ENCODE measurements at places on chromosomes 5 and 9. TPM values are rescaled to one million over a fixed set of nuclear protein-coding genes. Genes with fewer than 3 reads are reported as not detected.
A peak's percentile ranks its signal among the peaks of the same experiment; 100 is the strongest.

GRCh38 chr5:66582499-66583165, 13.6 kb upstream of the MAST4 start:
- DNase-seq: no peak
- no peak overlapping the region for H3K27ac ChIP-seq
- H3K27me3 ChIP-seq: no peaks in the 10 kb centered on the region
- no peaks in the 10 kb centered on the region for H3K36me3 ChIP-seq

DNA sequence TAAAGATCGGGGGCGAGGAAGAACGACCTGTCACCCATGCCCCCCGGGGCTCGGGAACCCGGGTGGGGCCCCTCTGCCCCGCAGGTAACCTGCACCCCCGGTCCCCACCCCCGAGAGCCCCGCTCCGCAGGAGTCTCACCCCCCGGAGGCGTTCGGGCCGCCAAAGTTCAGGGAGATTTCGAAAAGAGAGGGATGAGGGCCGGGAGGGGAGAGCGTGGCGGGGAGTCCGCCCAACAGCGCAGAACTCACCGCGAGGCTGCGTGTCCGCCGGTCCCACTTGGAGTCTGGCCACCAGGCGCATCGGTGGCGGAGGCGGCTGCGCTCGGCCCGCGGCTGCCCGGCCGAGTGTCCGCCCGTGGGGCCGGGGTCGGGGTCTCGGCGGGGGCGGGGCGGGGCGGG, at the start of gene PHF19:
TSS of gene PHF19 (minus strand) at position 347 of the 399 bp plus-strand sequence. CDS start 2,447 bp downstream, outside the sequence.
- H3K27me3 ChIP-seq: no peaks in the 10 kb centered on the region
- no peaks in the 10 kb centered on the region for H3K4me1 ChIP-seq
- peak within 1 kb of the TSS; percentile 95 for H3K27ac ChIP-seq
- H3K4me3 ChIP-seq: peak within 1 kb of the TSS; percentile 92
- peaks cover 6% of the 10 kb centered on the region for H3K36me3 ChIP-seq
- DNase-seq: peak; percentile 85

- no peaks in the 10 kb centered on the region for H3K27me3 ChIP-seq
- H3K4me1 ChIP-seq: no peaks in the 10 kb centered on the region
- H3K27ac ChIP-seq: no peak overlapping the region
- DNase-seq: no peak
- H3K4me3 ChIP-seq: no peak overlapping the region
- H3K36me3 ChIP-seq: no peaks in the 10 kb centered on the region
Measured at GRCh38 chr5:173984218-173984617, 4.8 kb upstream of the C5orf47 start.

DNA sequence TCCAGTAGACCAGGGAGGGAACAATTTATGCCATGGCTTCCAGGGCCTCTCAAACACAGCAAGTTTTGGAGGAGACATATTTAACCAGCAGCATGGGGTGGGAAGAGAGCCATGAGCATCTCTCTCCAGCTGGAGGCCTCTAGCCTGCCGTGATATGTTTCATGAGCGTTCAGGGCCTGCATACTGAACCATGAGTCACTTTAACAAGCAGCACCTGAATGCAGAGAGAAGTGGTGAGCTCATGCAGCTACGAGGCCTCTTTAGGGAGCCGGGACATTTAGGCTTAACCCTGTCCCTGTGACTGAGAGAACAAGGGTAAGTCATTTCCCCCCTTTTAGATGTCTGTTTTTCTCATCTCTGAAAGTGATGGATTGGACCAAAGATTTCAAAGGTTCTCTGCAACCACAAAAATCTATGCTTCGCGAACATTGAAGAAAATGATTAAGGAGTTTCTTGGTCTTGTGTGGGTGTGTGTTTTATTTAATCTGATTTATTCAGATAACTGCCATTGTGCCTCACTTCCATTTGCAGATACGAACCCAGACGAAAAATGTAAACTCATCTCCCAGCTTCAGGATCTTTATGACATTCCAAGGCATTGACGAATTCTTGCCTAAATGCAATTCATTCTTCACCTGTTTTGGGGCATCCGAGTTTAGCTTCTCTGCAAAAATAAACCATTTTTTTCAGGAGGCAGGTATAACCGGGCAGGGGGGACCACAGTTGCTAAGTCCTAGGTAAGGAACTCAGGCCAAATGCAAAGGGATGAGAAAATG, 157.0 kb downstream of the GABBR2 start:
- H3K36me3 ChIP-seq: no peaks in the 10 kb centered on the region
- no peak overlapping the region for H3K4me3 ChIP-seq
- H3K4me1 ChIP-seq: no peaks in the 10 kb centered on the region
- no peaks in the 10 kb centered on the region for H3K27me3 ChIP-seq
- no peak for DNase-seq

DNA sequence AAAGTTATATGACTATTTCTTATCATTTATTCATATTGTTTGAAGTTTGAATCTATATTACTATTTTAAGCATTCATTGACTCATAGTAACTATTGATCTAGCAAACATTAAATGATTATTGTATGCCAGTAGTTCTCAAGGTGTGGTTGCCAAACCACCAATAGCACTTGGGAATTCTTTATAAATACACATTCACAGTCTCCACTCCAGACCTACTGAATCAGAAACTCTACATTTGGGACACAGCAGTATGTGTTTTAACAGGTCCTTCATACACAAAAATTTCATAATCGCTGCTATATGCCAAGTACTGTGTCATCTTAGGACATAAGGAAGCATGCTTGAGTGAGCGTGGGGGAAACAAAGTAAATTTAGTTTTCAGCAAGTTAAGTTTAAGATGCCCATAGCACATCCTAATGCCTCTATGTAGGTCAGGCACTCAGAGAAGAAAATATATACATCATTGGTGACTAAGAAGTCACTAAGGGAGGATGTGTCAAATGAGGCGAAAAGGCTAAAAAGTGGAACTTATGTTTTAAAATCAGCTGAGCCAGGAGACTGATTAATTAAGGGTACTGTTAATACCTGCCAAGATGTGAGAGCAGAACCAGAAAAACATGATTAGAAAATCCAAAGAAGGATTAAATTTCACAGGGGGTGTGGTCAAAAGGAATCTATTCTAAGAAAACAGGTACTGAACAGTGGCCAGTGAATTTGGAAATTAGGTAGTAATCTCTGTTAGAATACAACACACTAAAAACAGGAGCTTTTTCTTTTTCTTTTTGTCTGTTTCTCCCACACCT, 340.8 kb downstream of the HCN1 start:
- no peaks in the 10 kb centered on the region for H3K27me3 ChIP-seq
- H3K27ac ChIP-seq: no peak overlapping the region

DNA sequence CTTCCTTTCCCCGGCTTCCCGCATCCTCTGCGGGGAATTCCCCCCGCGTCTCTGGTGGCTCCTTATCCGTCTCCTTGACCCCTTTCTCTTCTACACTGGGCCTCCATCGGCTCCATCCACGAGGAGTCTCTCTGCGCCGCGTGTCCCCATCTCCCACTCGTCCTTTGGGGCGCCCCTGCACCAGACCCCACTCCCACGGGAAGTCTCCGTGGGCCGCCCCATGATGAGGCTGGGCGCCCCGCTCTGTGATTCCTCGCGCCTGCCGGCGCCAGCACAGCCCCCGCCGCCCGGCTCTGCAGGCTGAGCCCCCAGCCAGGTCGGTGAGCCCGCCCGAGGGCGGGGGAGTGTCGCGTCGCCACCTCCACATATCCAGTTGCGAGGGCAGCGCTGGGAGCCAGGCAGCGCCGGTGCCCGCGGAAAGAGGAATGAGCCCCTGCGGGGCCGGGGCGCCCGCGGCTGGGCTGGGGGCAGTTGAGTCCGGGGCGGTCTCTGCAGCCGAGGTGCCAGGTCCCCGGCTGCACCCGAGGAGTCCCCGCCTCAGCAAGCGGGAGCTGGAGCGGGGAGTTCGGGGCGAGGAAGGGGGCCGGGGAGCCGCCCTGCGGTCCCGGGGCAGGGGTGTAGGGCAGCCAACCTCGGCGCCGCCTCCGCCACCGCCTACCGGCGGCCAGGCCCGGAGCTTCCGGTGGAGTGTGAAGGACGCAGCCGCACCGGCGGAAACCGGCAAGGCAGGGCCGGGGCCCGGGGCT, 2.1 kb upstream of the TRAF1 start:
- peak overlapping the region; percentile 73 for H3K4me3 ChIP-seq
- peak overlapping the region; percentile 93 for H3K27ac ChIP-seq
- peak; percentile 86 for DNase-seq
- no peaks in the 10 kb centered on the region for H3K36me3 ChIP-seq

DNA sequence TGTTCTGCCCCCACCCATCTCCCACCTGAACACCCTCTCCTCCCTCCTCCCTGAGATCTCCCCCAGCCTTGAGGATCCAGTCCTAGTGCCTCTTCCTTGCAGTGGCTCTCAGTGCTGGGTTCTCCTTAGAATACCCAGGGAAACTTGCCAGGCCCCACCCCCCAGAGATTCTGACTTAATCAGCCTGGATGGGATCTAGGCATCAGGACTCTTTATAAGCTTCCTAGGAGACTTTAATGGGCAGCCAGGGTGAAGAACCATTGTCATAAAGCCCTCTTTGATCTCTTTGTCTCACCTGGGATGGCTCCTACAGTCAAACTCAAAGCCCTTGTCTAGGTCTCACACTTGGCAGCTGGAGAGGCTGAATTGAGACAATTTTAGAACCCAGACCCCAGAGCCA, 8.6 kb upstream of the GLIS3 start:
- H3K4me3 ChIP-seq: no peak overlapping the region
- H3K4me1 ChIP-seq: no peaks in the 10 kb centered on the region
- DNase-seq: no peak
- no peaks in the 10 kb centered on the region for H3K27me3 ChIP-seq

- no peak overlapping the region for H3K27ac ChIP-seq
- H3K27me3 ChIP-seq: no peaks in the 10 kb centered on the region
- DNase-seq: no peak
- H3K36me3 ChIP-seq: no peaks in the 10 kb centered on the region
- H3K4me3 ChIP-seq: no peak overlapping the region
Measured at GRCh38 chr5:40399349-40399748, 280.4 kb upstream of the PTGER4 start.

- H3K36me3 ChIP-seq: no peaks in the 10 kb centered on the region
- no peaks in the 10 kb centered on the region for H3K4me1 ChIP-seq
- no peak overlapping the region for H3K4me3 ChIP-seq
- H3K27ac ChIP-seq: no peak overlapping the region
Measured at GRCh38 chr5:83255268-83255667, 177.9 kb downstream of the XRCC4 start.

DNA sequence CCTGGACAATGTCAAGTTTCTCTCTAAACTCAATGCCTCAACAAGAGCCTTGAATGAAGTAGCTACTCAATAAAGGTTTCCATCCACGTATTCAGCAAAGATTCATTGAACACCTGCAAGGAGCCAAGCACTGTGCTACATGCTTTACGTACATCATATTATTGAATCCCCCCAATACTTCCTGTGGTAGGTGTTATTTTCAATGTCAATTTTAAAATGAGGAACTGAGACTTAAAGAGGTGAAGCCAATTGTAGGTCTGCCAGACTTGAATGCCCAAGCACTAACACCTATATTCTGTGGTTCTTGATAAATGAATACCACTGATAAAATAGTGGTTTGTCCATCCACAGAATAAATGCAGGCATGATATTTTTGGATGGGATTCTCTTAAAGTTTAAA, 162.3 kb downstream of the DRD1 start:
- no peak overlapping the region for H3K27ac ChIP-seq
- H3K4me1 ChIP-seq: no peaks in the 10 kb centered on the region
- no peak for DNase-seq
- H3K4me3 ChIP-seq: no peak overlapping the region
- no peaks in the 10 kb centered on the region for H3K36me3 ChIP-seq

DNA sequence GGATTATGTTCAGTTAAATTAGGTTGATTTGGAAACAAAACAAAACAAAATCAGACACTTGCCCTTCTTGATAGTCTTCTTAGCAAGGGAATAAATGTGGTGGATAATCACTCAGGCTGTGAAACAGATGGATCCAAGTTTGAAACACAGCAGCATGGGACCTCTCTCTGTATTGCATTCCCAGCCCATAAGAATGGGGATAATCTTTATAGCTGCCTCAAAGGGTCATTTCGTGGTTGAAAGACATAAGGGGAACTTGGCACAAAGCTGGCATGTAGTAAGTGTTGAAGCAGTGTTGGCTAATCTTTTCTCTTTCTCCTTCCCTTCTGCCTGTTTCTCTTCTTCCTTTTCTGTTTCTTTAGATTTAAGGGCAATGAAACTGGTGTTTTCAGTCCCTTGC, 333.9 kb upstream of the TLE4 start:
- no peak for DNase-seq
- H3K27me3 ChIP-seq: no peaks in the 10 kb centered on the region
- no peaks in the 10 kb centered on the region for H3K4me1 ChIP-seq
- H3K4me3 ChIP-seq: no peak overlapping the region

Gene NEURL1B
- 65.8 TPM for total RNA-seq

Gene PCDHGA5
- 7.5 TPM for total RNA-seq

Gene HBEGF
- 14.5 TPM for total RNA-seq

Gene SNCB
- total RNA-seq: not detected

Gene OR1L8
- total RNA-seq: not detected

Measured in aorta (tissue), 5 donors.